GM23248 (cell line): ENCODE measurements at places on chromosomes 7 and 10. TPM values are rescaled to one million over a fixed set of nuclear protein-coding genes. Genes with fewer than 3 reads are reported as not detected.

GRCh38 chr10:93851169-93851568 lies 42.6 kb upstream of the SLC35G1 start:
- no peak for DNase-seq

DNA sequence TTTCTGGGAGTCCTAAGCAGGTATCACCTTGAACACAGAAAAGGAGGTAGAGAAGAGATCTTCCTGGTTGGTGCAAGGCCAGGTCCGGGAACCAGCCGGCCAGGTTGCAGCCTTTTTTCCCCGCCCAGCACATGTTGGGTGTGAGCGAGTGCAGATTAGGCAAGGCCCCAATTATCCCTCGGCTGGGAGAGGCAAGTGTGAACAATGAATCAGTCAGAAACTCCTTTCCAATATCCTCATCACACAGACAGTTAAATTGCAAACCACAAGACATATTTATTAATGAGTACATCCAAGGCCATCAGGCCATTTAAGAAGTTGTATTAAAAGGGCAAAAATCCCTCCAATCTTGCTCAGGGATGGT lies 115.0 kb upstream of the AFAP1L2 start:
- DNase-seq, result peak; percentile 28

- DNase-seq, result no peak
Observed at GRCh38 chr10:117266400-117266799, 25.5 kb downstream of the SLC18A2 start.

DNA sequence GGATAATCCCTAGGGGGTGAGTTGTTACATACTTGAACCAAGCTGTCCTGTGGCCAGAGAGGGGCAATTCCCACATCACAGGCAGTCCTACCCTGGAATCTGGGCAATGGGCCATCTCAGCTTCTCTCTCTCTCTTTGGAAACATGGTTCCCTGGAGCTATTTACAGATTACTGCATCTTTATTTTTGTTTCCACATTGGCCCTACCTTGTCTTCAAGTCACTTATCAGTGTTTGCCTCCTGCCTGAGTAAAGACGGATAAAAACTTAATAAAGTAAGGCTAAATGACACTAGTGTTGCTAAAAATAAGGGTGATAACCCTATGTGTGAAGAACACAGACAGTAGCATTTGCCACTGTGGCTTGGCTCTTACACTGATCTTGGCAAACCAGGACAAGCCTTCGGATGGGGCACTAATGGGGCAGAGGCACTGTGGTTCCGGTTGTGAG lies 228.2 kb downstream of the GFRA1 start:
- DNase-seq, result peak; percentile 46

- no peak for DNase-seq
Observed at GRCh38 chr7:33299425-33299824, 170.1 kb downstream of the BBS9 start.

DNA sequence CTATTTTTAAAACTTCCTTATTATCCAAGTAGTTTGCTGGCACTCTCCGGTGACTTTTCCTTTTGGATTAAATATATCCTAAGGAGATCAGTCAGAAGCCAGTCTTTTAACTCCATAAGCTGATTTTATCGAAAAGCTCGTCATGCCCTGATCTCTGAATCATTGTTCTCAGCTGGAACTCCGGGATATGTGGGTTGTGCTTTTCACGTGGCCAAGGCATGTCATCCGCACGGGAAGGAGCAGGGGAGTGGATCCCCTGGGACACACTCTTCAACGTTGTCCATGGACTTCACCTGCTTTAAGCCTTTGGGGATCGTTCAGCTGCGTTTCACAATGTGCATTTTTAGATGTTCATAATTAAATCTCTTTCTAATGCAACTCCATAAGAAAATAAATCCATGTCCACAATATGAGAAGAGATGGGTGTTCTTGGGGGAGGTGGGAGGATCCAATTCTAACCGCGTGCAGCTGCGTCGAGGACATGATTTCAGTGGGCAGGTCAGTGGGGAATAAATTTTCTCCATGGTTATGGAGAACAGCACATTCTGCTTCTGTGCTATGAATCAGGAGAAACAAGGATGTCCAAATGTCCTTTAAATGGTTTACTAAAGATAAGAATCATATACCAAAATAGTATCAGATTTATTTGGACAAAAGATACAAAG lies 229.5 kb upstream of the ADARB2 start:
- DNase-seq, result no peak

- DNase-seq, result no peak
Observed at GRCh38 chr10:76995023-76995422, 642.6 kb downstream of the KCNMA1 start.

GRCh38 chr10:16470747-16471146 lies 33.9 kb downstream of the PTER start:
- no peak for DNase-seq

- no peak for DNase-seq
Observed at GRCh38 chr7:4807598-4808016, 32.2 kb downstream of the AP5Z1 start.

- DNase-seq, result no peak
Observed at GRCh38 chr7:18675579-18675978, 180.0 kb downstream of the HDAC9 start.

- DNase-seq, result peak; percentile 72
Observed at GRCh38 chr7:150962553-150963399, 15.3 kb downstream of the KCNH2 start.

- DNase-seq, result no peak
Observed at GRCh38 chr7:78438433-78438832, 639.9 kb downstream of the PHTF2 start.

The MCM10 gene
- total RNA-seq, result 3.4 and 5.2 TPM in 2 replicates

The CRTAC1 gene
- total RNA-seq, result 0.13 TPM in 1 of 2 replicates, not detected in the other

The LOXL4 gene
- total RNA-seq, result 496 and 507 TPM in 2 replicates

The SMKR1 gene
- total RNA-seq, result not detected in 2 replicates
